ENCODE measurements at places on chromosomes 11 and 22. TPM values are rescaled to one million over a fixed set of nuclear protein-coding genes. Genes with fewer than 3 reads are reported as not detected.

OVOL1 gene
- 2.1 TPM for total RNA-seq

E2F8 gene
- total RNA-seq, result 7.3 TPM

MAP6 gene
- 8.9 TPM for total RNA-seq

BATF2 gene
- 0.21 TPM for total RNA-seq

RBMXL2 gene
- not detected for total RNA-seq

FUT4 gene
- total RNA-seq, result 7.8 TPM

DNA sequence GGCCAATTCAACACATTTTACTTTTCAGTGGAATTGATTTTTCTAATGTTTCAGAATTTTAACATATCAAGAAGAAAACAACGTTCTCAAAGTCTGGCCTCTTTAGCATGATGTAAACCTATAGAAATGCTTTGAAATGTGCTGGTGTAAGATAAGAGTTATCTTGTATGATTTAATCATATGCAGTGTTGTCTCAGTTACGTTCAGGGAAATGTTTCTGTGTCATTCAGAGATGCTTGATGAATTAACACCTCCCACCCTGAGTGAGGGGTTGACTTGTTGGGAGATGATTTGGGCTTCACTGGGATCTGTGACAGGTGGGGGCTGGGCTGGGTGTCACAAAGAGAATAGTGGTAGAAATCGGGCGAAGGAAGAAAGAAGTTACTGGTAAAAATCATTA is 15.7 kb upstream of the MYO18B start:
- no peak for DNase-seq

DNA sequence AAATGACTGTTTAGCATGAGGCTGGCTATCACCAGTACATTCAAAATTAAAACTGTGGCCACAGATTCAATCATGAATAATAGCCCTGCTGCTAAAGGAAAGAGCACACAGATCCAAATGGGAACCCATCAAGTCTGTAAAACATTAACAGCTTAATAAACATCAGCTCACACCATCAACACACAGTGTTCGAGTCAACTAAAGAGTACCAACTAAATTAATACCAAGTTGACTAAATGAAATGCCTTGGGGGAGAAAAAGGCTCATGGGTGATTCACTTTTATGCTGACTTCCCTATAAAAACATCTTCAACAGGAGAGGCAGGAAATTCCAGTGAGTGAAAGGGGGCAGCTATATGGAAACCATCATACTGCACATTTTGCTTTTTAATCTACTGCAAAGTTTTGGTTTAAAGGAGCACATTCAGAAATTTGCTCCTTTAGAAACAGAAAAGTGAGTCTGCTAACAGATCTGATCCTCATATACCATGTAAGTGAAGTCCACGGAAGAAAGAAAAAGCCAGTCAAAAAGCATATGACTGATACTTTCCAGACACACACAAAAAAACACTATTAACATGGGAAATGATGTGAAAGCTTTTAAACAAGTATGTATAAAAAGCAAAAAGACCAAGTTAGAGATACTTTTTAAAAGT is 16.3 kb downstream of the LGR4 start:
- DNase-seq, result no peak

- DNase-seq, result no peak
Observed at GRCh38 chr11:33379947-33380346, 122.8 kb downstream of the HIPK3 start.

GRCh38 chr11:118213781-118214180 is 11.0 kb downstream of the JAML start:
- no peak for DNase-seq

- DNase-seq, result no peak
Observed at GRCh38 chr11:93694557-93694956, 33.1 kb downstream of the CEP295 start.

DNA sequence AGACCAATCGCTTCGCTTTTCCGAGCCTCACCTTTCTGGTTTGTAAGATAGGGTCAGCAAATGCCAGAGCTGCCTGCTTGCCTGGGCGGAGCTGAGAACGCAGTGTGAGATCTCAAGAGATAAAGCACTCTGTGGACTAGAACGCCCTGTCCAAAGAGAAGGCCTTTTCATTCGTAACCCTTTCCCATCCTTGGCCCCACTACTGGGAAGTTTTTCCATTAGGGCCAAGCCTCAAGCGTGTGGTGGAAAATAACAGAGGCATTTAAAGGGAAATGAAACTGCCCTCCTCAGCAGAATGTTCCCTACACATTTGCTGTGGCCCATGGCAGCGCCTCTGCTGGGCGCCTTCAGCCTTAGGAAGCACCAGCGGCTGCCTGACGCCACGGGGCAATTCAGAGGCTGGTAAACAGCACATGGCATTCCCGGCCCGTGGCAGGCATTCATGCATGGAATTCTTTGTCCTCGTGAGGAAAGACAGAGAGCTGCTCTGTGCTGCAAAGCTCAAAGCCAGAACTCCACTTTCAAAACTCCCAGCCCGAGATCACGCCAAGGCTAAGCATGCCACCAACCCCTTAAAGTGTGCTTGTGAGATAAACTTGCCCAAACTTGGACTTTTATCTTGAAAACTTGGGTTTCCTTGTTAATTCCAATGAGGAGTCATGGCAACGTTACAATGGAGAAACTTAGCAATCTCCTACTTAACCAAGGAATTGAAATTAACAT is 38.1 kb downstream of the AHNAK start:
- DNase-seq, result peak; percentile 86

DNA sequence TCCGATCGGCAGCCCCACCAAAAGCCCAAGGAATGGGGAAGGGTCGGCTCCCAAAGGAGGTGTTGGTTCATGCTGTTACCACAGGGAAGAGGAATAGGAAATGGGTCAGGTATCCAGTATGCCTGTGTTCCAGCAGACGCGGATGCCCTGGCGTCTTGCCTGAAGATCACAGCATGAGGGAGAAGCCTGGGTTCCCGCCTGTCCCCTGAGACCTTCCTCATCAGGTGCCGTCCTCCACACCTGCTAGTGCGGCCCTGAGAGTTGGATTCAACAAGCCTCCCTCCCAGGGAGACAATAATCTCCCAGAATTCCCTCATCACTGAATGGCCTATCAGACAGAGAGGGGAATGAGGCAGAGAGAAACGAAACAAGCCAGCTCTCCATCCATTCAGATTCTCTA is 92.2 kb downstream of the SPATA19 start:
- DNase-seq, result no peak

DNA sequence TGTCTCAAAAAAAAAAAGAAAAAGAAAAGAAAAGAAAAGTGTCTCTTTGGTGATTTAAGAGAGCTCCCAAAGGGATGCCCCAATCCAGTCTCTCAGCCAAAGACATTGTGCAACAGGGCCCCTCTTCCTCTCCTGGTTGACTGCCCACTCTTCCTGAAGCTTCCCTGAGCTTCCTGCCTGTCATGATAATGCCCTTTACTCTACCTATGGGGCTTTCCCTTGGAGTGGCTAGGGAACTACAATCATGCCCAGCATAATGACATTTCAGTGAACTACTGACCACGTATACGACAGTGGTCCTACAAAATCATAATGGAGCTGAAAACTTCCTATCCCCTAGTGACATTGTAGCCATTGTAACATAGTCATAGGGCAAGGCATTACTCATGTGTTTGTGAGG is 118.0 kb downstream of the RASSF10 start:
- no peak for DNase-seq

DNA sequence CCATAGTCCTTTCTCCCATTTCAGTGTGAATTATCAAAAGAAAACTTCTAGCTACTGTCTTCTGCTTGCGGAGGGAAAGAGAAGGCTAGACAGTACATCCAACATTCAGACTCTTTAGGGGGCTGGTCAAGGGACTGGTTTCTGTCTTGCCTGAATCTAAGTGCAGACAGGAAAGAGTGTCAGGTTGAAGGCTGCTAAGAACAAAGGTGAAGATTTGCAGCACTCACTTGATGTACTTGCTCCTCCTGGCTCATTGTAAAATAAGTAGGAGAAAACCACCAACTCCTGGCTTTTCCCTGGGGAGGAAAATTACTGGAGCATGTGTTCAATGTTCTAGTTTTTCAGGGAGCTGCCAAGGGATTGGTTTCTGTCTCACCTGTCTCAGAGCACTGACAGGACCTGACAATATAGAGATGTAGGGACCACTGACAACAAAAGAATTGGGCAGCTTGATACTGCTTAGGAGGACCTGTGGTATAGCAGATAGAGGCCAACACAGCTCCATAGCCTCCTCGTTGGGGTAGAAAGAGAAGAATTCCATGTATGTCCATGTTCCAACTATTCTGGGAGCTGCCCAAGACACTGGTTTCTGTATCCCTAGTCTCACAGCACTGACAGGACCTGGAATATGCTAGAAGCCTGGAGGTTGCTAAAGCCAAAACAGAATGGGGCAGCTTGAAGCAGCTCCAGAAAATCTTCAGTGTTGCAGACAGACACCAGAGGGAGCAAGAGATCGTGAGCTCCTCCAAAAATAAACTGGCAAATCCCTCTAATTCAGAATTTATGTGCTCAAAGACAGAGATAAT is 39.7 kb upstream of the MMP12 start:
- DNase-seq, result peak; percentile 55

DNA sequence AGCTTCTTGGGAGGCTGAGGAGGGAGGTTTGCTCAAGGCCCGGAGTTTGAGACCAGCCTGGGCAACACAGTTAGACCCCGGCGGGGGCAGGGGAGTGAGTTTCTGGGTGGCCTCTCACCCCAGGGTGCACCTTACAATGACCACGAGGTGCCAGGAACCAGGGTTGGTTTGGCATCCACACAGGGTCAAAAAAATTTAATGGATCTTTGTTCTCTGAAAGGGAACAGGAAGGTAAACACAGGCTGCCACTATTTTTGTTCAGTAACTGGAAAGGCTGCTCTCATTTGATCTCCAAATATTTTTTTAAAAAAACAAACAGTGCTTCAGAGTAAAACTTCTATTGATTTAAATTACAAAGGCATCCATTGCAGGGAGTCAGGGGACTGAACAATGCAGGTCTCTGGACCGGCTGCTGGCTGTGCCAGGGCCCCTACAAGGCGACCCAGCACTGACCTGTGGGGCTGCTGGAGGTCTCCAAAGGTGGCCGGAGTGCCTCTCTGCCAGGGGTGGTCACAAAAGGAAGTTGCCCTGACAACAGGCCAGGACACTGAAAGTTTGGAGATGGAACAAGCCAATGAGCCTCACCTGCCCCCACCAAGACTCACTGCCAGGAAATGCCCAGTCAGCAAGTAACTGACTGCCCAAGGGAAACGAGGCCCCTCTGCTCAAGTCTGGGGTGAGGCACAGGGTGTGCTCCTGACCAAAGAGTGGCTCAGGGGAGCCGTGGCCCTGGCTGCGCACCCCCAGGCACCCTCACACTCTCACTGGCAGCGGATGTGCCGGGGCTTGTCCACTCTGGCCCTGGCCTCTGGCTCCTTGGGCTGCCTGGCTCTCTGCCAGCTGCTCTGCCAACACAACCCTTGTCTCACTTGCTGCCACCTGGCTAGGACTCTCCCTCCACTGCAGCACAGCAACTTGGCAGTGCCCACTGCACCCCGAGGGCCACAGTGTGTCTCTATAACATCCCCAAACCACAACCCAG is 51.8 kb downstream of the ARFGAP3 start:
- no peak for DNase-seq

DNA sequence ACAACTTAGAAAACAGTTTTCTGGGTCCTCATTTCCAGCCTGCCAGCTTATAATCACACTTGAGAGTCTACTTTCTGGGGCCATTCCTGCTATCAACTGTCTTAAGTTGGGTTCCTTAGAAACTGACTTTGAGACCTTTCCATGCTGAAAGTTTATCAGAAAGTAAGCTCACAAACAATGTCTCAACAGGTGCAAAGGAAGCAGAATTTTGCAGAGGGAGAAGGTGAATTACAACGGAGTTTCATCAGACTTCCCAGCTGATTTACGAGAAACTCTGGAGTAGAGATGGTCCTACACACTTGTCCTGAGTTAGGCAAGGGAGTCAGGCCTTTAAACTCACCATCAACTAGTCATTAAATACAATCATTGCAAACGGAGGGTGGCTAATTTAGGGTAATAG is 4.7 kb upstream of the OR52I2 start:
- DNase-seq, result no peak

DNA sequence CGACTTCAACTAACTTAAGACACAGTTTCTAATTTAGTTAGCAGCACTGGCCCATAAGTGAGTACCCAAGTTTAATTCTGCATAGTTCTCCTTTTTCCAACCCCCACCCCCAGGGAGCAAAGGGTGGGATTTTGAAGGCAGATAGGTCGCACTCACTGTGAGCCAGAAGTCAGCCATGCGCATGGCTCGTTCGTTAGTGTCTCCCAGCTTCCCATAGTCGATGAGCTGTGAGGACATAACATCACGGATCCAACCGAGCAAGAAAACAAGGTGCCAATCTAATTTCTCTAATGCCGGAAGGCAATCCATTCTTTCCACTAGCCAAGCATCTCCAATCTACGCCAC is 577 bp downstream of the MRPL17 start:
- DNase-seq, result no peak

GRCh38 chr11:46541593-46542371 is 52.0 kb downstream of the AMBRA1 start:
- no peak for DNase-seq

DNA sequence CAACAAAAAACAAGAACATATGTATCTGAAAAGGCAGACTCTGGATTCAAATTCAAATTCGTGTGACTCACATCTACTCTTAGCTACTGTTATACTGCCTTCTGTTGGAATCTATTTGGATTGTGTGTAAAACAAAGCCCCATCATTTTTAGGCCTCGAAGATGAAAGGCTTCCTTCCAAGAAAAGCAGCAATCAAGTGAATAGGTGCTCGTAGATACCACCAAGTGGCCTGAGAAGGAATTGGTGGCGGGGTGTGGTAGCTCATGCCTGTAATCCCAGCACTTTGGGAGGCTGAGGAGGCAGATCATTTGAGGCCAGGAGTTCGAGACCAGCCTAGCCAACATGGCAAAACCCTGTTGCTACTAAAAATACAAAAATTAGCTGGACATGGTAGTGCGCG is 4.2 kb downstream of the GRAMD1B start:
- DNase-seq, result no peak

- DNase-seq, result no peak
Observed at GRCh38 chr11:27282806-27283205, 80.2 kb downstream of the CCDC34 start.
